ENCODE measurements at places on chromosomes 5 and 9. TPM values are rescaled to one million over a fixed set of nuclear protein-coding genes. Genes with fewer than 3 reads are reported as not detected.

- DNase-seq = no peak
Observed at GRCh38 chr5:140609126-140609525, 23.8 kb downstream of the CD14 start.

- no peak for DNase-seq
Observed at GRCh38 chr5:173045474-173045873, 10.7 kb upstream of the CREBRF start.

Gene SPZ1
- not detected for polyA plus RNA-seq

Gene RNF208
- not detected for polyA plus RNA-seq

Data from ovary (tissue), 10 donors.